PC-3 (cell line): ENCODE measurements at places on chromosomes 13 and 19.

- no peak for DNase-seq
These were observed 1.9 kb downstream of the VSTM2B start for GRCh38 chr19:29527500-29528328.

- peak; percentile 9 for DNase-seq
These were observed 685 bp downstream of the VWA8 start for GRCh38 chr13:41960211-41960636.

DNA sequence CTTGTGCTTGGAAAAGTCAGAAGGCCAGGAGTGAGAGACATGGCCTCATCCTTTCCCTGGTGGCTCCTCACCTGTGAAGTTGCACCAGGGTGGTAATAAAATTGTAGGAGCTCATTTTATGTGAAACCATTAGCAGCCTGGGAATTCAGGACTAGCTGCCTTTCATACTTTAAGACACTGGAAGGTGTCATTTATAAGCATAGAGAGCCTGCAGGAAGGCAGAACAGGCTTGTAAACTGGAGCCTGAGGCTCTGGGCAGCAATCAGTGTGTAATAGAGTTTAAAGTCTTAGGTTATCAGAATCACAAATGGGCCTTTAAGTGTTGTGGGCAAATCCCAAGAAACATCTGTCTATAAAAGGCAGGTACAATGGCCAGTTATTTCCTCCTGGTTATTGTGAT, 127.2 kb downstream of the TM9SF2 start:
- DNase-seq, result no peak

DNA sequence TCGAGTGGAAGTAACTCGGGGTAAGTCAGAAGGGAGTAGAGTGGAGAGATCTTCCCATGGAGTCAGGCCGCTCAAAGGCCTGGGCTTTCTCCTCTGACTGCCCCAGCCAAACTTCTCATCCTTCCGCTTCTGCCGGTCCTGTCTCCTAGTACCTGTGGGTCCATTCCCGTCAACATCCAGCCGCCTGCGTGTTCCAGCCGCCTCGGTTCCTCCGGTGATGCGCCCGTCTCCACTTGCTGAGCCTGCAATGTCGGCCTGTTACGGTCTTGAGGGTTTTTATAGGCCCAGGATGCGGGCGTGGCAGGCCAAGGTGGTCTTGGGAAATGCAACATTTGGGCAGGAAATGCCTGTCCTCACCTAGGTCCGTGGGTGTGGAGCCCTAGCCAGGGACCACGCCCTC, 38.3 kb downstream of the RASL11A start:
- no peak for DNase-seq

- DNase-seq, result peak; percentile 28
These were observed 123.2 kb downstream of the ENOX1 start for GRCh38 chr13:43663474-43664090.

- peak; percentile 85 for DNase-seq
These were observed 33.4 kb downstream of the ALG5 start for GRCh38 chr13:36965767-36966166.

DNA sequence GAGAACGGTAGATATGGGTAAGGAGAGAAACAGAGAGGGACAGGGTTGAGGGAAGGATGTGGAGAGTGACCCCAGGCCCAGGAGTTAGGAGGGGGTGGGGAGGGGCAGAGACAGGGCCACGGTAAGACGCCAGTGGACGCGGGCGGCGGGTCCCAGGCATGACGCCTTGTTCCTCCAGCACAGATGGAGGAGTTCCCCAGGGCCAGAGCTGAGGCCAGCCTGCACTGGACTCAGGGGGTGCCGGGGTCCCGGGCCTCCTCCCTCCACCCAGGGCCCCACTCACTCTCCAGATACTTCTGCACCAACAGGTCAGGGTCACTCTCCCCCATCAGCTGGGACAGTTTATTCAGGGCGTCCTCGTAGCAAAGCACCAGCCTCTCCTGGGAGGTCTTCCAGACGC, 22.0 kb upstream of the EMP3 start:
- no peak for DNase-seq
